ENCODE measurements at places on chromosomes 7 and 10.

DNA sequence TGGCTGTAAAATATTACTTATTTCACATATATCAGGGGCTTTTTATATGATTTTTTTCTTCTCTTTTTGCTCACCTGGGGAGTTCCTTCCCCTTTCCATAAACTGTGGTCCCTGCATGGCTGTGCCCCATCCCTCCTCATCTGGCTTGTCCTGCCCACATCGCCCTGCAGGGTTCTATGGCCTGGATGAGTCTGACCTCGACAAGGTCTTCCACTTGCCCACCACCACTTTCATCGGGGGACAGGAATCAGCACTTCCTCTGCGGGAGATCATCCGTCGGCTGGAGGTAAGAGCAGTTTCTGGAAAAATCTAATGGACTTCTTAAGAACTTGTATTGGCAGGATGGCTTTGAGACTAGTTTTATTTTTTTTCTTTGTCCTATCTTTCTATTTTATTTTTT is 60.1 kb downstream of the OGDH start:
- no peak for DNase-seq

- no peak for DNase-seq
These were observed 2.3 kb downstream of the IGF2BP3 start for GRCh38 chr7:23467806-23468525.

DNA sequence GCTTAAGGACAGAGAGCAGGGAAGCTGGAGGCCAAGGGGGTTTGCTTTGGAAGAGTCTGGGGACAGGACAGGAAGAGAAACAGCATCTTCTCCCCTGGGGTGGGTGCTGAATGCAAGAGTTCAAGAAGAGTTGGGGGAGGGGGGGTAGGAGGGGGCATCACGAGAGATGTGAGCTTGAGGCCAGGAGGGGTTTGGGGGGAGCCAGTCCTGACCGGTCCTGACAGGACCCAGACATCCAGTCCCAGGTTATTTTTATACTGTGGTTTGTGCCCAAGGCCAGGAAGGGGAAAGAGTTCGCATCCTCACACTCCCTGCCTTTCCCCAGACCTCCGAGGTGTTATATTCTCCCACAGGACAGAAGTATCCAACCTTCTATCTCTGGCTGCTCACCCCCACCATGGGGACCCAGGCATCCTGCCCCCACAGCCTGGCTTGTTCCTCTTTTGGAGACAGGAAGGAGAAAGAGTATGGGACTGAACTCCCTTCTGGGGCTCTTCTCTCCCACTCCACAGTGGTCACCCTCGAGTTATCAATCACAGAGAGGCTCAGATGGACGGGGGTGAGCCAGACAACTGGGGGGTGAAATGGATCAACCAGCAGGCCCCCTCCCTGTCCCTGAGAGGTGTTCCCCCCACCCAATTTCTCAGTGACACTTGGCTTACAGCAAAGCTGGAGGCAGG is 2.8 kb downstream of the TSC22D4 start:
- DNase-seq, result no peak

- DNase-seq, result no peak
These were observed 2.6 kb downstream of the VWC2 start for GRCh38 chr7:49775949-49776443.

DNA sequence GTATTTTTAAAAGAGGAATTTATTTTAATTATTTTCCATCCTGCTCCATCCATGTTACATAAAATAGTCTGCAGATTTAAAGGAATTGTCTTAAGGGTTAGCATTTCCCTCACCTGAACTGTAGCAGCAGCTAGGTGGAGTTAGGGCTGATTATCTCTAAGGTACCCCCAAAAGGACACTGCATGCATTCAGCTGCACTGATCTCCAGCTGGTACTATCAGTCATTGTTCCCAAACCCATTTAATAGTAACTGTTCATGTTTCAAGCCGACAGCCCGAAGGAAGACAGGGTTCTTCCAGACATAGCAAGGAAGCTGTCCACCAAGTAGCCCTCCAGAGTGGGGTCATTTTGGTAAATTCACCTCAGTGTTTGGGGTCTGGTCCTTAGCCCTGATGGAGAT is 48.7 kb downstream of the FAM171A1 start:
- DNase-seq, result no peak

All from NCI-H2081 treated with DMSO at 0.1 percent for 48 hours (cell line).